Pons (tissue), 1 donor: ENCODE measurements at places on chromosomes 6 and 20.

DNA sequence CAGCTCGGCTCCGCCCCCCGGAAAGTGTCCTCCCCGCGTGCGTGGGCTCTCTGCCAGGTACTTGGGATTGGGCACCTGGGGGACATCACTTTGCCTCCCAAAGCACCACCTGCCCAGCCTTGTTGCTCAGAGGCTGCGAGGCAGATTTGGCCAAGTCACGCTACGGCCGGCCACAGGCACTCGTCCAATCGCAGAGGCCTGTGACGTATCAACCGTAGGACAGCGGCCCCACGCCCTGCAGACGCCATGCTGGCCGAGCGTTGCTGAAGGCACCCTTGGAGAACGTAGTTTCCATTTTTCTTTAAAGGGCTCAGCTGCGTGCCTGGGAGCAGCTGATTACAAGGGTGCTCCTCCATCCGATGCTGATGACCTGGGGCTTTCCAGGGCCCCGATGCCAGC, 3.1 kb downstream of the NTSR1 start:
- DNase-seq, result no peak

DNA sequence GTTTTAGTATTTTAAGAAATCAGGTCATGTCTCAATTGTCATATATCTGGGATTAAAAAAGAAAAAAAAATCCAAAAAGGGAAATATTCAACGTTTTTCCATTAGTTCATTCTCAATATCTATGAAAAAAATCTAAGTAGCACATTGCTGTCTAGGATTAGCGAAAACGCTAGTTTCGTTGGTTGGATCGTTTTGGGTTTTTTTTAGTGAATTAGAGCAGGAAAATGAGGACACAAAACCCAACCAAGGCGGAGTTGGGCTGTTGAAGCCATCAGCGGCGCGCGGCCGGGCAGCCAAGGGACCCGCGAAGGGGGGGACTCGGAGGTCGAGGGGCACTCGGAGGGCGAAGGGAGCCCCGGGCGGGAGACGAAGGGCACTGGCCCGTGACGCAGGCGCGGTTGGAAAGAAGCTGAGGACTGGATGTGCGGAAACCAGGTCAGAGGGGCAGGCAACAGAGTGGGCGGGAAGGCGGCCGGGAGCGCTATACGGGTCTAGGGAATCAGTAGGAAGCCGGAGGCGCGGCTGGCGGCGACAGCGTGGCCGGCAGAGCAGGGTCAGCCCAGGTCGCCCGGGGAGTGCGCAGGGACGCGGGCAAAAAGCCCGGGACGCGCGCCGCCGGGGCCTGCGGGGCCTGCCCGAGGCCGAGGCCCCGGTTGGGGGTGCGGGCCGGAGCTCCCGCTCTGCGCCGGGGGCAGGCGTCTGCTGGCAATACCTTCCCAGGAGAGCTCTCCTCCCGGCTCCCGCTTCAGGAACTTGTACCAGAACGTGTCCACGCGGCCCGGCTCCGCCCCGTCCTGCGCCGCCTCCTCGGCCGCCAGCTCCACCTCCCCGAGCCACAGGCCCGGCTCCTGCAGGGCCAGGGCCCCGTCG, 599 bp downstream of the EPM2A start:
- DNase-seq, result peak; percentile 78

- DNase-seq, result no peak
Measured at GRCh38 chr6:119148825-119149525, 70.5 kb upstream of the FAM184A start.

DNA sequence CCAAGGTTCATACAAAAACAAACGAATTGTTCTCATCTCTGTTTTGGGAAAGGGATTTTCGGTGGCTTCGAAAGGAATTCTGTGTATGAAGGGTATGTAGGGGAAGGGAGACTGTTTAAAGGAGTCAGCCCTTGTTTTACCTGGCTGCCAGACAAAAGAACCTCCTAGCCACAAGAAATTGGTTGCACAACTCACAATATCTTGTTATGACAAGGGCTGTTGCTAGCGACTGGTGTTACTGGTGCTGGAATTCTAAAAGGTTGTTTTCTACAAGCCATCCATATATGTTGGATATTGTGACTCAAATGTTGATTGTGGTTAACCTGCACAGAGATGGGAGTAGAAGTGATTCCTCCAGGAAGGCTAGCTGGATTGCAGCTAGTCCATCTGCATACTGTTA, 34.6 kb upstream of the CITED2 start:
- no peak for DNase-seq

GRCh38 chr6:30612687-30613248, 4.3 kb downstream of the PPP1R10 start:
- DNase-seq, result no peak
